Stimulated activated CD4-positive, alpha-beta T cell treated with anti-CD3 and anti-CD28 coated beads, Interleukin-4, amount 100 ng/mL, for 24 hours (primary cell): ENCODE measurements at places on chromosomes 5 and 9.

GRCh38 chr5:148998174-148998797, 64.6 kb downstream of the SH3TC2 start:
- DNase-seq: peak; percentile 25

GRCh38 chr5:171264843-171265242, 44.2 kb upstream of the TLX3 start:
- no peak for DNase-seq

DNA sequence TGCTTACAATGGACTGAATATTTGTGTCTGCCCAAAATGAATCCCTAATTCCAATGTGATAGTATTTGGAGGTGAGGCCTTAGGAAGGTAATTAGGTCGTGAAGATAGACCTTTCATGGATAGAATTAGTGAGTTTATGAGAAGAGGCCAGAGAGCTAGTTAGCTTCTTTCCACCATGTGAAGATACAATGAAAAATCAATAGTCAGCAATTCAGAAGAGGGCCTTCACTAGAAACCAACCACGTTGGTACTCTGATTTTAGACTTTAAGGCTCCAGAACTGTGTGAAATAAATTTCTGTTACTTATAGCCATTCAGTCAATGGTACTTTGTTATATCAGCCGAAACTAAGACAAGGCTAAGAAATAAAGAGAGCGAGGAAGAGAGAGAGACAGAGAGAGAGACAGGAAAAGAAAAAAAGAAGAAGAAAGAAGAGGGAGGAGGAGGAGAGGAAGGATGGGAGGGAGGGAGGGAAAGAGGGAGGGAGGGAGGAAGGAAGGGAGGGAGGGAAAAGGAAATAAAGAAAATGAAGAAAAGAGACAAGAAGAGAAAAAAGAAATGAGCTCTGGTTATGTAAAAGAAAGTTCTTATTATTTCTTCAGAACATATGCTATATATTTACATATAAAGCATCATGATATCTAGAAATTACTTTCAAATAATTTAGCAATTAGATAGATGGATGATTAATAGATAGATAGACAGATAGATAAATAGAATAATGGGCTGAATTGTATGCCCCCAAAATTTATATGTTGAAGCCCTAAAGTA, 1725.3 kb downstream of the EFNA5 start:
- no peak for DNase-seq

DNA sequence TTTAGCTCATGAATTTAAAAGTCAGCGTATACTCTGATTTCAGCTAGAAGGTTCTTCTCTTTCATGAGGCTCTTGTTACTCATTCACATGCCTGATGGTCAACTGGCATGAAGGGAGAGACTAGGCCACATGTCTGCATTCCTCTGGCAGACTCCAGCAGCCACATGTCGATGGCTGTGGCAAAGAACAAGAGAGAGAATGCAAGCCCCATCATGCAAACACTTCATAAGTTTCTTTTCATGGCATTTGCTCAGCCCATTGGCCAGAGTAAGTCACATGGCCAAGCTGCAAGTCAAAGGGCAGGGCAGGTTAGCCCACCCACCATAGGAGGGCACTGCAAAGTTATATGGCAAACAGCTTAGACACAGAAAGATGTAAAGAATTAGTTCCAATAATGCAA, 5.4 kb downstream of the KCNV2 start:
- no peak for DNase-seq

GRCh38 chr9:70297141-70297540, 38.4 kb downstream of the SMC5 start:
- no peak for DNase-seq

DNA sequence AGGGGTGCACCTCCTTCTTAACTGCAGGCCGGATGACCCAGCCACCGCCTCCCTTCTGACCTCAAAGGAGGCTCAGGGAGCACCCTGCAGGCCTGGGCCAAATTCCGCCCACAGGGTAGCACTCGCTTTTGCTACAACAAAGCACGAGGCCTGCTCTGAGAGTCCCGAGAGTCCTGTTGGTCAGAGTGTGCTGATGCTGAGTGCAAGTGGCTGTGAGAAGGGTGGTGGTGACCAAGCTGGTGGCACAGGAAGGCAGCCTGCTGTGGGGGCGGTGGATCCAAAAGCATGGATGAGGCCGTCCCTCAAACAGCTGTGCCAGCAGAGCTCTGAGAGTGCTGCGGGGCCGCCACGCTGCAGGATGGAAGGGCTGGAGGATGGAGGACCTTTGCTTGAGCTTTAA, 101.8 kb downstream of the AK8 start:
- no peak for DNase-seq
